ENCODE measurements at places on chromosomes 13 and 19.

DNA sequence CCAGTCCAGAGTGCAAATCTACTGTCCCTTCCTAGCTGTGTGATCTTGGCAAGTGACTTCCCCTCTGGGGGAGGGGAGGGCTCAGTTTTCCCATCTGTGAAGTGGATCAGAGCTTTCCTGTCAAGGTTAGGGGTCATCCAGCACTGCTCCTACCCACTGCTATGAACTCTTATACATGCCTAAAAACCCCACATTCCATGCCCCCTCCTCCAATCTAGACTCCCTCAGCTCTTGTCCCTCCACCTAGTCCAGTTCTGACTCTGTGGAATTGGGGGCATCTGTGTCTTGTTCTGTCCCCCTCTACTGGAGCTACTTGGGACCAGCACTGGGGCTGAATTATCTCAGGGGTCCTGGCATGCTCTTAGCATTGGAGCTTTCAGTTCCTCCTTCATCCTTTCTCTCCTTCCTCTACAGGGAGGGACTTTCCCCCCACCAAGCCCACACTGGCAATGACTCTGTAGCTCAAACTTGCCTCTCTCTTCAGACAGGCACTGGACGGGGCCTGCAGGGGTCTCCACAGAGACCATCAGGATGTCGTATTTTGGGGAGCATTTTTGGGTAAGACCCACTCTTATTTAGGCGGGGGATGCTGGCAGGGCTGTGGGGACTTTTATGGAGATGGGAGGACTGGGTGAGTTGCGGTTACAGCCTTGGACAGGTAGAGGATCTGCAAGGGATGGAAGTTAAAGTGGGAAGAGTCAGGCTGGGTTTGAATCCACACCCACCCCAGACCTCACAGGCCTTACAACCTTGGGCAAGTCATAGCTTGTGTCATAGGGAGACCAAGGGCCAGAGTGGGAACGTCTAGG lies 3.6 kb downstream of the FCHO1 start:
- DNase-seq: no peak

GRCh38 chr19:56927294-56927693 lies 86.8 kb upstream of the PEG3 start:
- DNase-seq: no peak

GRCh38 chr13:65917731-65918130 lies 1312.4 kb downstream of the PCDH9 start:
- peak; percentile 84 for DNase-seq

- DNase-seq: no peak
Observed at GRCh38 chr19:31255174-31255799, 93.9 kb downstream of the TSHZ3 start.

DNA sequence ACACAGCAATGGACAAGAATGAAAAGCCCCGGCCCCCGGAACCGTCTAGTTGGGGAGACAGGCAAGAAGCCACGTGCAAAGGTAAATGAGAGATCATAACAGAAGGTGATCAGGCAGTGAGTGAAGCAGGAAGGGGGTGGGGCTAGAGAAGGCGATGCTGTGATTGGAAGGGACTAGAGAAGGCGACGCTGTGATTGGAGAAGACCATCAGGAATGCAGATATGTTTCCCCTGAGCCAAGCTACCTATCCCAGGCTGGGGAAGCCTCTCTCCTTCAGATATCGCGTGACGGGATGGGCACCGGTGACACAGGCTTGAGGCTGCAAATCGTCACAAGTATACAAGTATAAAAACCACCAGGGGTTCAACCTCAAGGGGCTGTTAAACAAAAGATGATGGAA lies 21.8 kb downstream of the DCAF15 start:
- DNase-seq: no peak

DNA sequence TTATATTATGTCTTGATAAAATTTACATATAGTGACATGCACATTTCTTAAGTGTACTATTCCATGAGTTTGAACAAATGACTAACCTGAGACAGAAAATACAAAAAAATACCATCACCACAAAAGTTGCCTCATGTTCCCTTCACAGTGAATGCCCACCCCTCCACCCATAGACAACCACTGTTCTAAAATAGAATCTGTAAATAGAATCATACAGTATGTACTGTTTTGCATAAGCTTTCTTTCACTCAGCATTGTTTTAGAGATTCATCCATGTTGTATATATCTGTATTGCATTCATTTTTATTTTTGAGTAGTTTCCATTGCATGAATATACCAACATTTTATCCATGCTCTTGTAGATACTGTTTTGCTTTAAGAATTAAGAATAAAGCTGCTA lies 23.3 kb upstream of the RBM26 start:
- DNase-seq: no peak

GRCh38 chr19:49017666-49018351 lies 918 bp upstream of the LHB start:
- DNase-seq: peak; percentile 65

DNA sequence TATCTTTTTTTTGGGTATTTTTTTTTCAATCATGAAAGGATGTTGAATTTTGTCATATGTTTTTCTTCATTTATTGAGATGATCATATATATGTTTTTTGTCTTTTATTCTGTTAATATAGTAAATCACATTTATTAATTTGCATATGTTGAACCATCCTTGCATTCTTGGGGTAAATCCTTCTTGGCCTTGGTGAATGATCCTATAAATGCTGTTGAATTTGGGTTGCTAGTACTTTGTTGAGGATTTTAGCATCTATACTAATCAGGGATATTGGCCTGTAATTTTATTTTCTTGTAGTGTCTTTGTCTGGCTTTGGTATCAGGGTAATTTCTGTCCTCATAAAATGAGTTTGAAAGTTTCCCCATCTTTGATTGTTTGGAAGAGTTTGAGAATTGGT lies 199.9 kb downstream of the B3GLCT start:
- no peak for DNase-seq

DNA sequence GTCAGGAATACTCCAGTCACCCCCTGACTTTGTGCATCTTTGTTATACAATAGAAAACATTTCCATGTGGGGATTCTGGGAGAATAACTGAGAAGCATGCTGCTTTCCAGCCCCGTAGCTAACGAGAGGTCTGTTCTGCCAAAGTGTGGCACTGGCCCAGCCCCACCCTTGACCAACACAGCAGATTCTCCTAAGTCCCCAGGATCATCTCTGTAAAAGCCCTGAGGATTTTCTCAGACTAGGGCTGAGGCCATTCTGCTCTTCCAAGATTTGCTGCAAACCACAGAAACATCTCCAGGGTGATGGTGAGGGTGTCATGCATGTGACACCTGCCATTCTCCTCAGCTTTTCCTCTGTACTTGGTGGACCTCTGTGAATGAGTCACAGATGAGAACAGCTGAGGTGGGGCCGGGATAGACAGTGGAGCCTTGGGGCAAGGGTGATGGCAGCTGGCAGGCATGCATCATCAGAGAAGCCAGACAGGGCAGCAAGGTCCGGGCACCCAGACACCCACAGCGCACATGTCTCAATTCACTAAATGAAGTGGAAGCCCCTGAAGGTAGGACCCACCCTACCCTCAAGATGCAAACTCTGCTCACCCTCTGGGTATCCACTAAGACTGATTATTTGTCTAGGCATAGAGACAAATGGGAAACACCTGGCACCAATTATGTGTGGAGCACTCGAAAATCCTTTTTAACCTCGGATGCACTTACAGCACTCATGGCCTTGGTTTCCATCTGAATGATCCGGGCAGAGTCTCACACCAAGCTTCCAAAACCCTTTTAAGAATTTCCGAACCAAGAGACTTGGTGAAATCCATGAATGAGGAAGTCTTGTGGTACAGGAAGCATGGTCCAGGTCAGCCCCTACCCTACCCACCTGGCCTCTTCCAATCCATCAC lies 20.1 kb upstream of the DOCK9 start:
- peak; percentile 26 for DNase-seq

GRCh38 chr19:2271234-2272103 lies 10.5 kb downstream of the PEAK3 start:
- peak; percentile 81 for DNase-seq

- peak; percentile 64 for DNase-seq
Observed at GRCh38 chr13:40589285-40590109, 76.9 kb downstream of the FOXO1 start.

DNA sequence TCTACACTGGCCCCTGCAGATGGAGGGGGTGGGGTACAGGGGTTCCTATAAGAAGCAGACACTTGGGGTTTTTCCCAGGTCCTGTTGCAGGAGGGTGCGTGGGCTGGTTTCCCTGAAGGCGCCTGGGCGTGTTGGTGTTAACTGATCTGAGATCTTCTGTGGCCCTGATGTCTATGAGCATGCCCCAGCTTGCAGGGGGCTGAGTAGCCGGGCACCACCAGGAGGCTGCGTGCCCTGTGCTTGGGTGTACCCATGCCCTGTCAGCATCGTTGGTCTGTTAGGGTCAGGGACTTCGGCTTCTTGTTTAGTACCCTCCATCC lies 45.3 kb downstream of the CAPN12 start:
- no peak for DNase-seq

DNA sequence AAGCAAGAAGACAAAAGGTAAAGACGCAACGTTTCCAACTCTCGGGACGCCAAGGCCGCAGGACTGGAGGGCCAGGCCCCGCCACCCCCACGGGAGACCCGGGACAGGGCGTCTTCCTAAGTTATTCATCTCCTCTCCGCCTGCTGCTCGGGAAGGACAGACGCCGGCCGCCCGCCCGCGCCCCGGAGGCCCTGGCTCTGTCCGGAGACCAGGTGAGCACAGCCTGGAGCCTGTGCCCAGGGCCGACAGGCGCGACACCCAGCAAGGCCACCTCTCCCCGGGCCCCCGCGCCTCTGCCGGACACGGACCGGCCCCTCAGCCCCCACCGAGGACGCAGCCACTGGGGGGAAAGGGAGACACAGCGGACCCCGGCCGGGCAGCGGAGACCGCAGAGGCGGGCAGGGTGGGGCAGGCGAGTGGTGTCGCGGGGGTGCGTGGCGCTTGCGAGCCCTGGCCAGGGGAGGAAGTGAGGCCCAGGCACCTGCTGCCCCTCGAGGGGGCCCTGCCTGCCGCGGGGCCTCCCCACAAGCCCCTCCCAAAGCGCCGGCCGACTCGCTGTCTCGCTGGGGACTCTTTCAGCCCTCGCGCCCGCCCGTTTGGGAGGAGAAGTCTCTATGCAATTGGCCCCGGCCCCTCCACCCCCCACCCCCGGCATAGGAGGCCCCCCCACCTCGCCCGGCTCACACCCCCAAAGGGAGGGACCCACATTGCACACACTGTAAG lies 17.2 kb downstream of the SMIM24 start:
- no peak for DNase-seq

DNA sequence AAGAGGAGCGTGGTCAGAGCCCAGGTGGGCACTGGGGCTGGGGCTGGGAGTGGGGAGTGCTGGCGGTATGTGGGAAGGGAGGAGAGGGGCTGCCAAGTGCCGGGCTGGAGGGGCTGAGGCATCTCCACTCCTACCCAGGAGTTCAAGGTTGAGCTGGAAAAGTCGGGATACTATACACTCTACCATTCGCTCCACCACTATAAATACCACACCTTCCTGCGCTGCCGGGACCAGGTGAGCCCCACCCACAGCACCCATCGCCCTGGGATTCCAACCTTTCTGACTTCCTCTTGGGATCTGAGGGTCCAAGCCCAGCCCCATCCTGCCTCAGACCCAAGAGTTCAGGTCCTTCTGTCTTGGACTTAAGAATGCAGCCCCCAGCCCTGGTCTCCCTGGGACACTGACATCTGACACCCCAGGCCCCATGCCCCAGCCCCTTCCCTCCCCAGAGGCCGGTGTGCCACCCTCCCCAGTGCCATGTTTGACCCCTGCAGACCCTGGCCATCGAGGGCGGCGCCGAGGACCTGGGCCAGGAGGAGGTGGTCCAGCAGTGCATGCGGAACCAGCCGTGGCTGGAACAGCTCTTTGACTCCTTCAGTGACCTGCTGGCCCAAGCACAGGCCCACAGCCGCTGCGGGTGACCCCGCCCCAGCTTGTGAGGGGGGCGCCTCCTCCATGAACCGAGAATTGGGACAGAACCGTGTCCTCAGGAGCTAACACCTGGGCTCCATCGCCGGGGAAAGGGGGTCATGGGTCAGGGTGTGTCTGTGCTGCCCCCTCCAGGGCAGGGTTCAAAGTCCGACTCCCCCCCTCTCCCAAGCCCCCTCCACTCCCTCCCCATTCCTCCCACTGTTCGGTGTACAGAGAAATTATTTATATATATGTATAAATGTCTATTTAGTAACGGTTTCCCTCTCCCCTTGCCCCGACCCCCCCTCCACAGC lies 14.7 kb downstream of the RRAS start:
- DNase-seq: no peak

GRCh38 chr19:7844951-7845350 lies 14.9 kb downstream of the EVI5L start:
- no peak for DNase-seq

- peak; percentile 20 for DNase-seq
Observed at GRCh38 chr19:44212866-44213346, 574 bp downstream of the ZNF227 start.

GRCh38 chr19:42284591-42285341 lies 15.7 kb downstream of the CIC start:
- DNase-seq: no peak

GRCh38 chr19:39913682-39914333 lies 20.6 kb downstream of the FCGBP start:
- DNase-seq: no peak

DNA sequence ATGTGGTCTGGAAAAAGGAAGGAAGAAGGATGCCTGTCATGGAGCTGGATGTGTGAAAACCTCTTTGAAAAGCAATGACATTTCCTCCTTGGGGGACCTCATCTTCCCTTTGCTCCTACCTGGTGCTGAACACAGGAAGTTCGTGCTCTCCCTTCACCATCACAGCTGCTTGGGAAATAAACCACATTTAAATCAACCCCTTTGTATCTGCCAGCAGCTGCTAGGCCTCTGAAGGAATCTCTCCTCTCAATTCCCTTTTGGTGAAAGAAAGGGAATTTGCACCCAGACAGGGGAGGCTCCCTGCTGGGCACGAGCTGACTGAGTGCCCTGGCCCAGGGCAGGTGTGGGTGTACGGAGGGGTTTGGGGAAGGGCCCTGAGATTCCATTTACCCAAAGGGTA lies 437.7 kb downstream of the TSHZ3 start:
- DNase-seq: no peak

- peak; percentile 60 for DNase-seq
Observed at GRCh38 chr13:46751811-46752635, 44.9 kb downstream of the ESD start.

DNA sequence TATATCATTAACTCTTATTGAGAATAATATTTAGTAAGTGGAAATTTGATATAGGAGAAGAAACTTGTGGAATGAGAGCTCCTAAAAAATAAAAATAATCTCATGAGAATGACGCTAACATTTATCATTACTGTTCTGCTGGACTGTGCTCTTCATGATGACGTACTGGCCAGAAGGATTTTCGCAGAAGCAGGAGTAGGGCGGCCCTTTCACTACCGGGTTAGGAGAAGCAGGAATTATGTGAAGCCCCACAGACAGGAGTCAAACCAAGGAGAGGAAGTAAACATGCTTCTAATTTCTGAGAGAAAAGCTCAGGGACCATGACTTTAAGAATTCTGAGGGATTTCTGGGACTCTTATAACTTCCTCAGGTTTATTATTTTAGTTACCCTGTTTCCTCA lies 195.1 kb downstream of the VWA8 start:
- DNase-seq: no peak

GRCh38 chr13:49071341-49071937 lies 95.7 kb downstream of the FNDC3A start:
- peak; percentile 38 for DNase-seq

DNA sequence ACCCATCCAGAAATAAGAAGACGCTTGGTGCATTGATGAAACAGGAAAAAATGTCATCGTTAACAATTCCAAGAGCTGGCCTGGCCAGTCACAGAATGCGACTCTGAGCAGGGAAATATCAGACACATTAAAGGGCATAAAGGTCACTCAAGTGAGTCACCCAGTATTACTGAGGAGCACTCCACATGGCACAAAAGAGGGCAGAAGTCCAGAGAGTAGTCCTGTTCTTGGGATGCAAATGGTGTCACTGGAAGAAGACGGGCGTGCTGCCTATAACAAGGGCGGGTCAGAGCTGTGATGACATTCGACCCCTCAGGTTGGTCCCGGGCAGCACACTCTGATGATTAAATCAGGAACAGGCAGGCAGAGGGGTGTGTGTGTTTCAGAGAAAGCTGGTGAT lies 720.3 kb downstream of the UQCRFS1 start:
- no peak for DNase-seq

Measured in fibroblast of skin of abdomen (primary cell).